ENCODE measurements at places on chromosomes 6 and 20. TPM values are rescaled to one million over a fixed set of nuclear protein-coding genes. Genes with fewer than 3 reads are reported as not detected.

DNA sequence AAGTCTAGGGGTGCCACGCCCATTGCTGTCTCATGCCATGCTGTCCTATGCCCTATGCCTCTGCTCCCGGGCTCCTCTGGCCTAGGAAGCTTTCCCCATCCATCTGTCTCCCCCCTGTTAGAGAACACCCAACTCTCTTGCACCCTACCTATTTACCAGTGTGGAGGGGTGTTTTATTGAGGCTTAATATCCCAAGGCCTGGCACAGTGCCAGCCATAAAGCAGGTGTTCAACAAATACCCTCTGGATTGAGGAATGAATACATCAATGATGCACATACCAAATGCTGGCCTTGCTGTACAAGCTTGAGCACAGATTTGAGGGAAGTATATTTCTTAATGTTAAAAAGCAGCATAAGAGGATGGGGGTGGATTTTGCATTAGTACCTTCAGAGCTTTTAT is 38.3 kb downstream of the METTL24 start:
- no peak for DNase-seq

GRCh38 chr6:1622851-1623768 is 13.4 kb downstream of the FOXC1 start:
- peak; percentile 34 for DNase-seq

GRCh38 chr6:142975365-142975764 is 30.4 kb upstream of the HIVEP2 start:
- DNase-seq: no peak

- no peak for DNase-seq
Observed at GRCh38 chr20:59149678-59150504, 13.7 kb upstream of the ZNF831 start.

DNA sequence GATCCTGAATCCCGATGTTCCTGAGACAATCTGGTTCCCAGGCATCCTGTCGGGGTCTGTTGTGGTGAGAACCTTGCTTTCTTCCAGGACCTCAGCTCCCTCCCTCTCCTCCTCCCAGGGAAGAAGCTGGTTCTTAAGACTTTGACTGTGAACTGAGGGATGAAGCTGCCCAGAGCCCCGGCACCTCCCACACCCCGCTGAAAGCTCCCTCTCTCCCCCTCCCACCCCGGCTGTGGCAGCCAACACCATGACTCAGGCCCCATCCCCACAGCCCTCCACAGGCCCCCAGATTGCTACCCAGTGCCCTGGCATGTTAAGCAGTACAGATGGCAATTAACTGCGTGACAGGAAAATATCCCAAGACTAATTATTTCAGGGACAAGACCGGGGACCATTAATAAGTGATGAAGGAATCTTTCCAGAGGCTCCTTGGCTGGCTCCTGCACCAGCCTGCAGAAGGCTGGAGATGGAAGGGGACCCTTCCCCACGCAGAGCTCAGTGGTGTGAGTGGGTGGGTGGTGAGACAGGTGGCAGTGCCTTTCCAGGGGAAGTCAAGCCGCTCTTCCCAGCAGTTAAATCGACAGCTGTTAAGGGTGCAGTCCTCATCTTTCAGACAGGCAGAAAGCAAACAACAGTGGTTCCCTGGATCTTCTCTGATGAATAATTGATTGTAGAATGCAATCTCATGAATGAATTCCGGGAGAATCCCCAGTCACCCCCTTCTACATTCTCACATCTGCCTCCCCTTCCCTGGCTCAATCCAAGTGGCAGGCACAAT is 237.9 kb downstream of the LRFN2 start:
- no peak for DNase-seq

GRCh38 chr20:45299786-45300185 is 6.9 kb upstream of the RBPJL start:
- no peak for DNase-seq

DNA sequence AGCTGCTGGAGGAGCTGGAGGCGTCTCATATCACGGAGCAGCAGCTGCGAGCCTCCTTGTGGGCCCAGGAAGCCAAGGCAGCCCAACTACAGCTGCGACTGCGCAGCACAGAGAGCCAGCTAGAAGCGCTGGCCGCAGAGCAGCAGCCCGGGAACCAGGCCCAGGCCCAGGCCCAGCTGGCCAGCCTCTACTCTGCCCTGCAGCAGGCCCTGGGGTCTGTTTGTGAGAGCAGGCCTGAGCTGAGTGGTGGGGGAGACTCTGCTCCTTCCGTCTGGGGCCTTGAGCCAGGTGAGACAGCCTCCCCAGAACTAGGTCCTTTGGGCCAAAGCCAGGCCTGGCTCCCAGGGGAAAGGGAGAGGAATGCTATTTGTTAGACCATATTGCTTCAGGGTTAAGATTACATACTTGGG is 31.7 kb downstream of the C20orf173 start:
- DNase-seq: peak; percentile 93

DNA sequence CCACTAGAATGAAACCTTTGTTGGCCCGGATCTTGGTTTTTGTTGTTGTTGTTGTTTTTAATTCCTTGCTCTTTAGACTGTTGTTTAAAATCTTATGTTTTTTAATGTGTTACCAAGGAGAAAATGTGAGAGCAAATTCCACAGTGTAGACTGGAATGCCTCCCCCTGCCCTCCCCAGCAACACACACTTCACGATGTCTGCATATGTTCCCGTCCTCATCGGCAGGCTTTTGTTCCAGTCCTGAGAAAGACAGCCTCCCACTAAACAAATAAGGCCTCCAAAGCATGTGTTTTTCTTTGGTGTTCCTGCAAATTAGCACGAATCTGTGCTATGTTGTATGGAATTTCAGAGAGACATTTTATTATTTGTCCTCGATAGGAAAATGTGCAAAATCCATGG is 263.3 kb upstream of the QKI start:
- no peak for DNase-seq

GRCh38 chr6:52330470-52330869 is 31.5 kb upstream of the PAQR8 start:
- no peak for DNase-seq

DNA sequence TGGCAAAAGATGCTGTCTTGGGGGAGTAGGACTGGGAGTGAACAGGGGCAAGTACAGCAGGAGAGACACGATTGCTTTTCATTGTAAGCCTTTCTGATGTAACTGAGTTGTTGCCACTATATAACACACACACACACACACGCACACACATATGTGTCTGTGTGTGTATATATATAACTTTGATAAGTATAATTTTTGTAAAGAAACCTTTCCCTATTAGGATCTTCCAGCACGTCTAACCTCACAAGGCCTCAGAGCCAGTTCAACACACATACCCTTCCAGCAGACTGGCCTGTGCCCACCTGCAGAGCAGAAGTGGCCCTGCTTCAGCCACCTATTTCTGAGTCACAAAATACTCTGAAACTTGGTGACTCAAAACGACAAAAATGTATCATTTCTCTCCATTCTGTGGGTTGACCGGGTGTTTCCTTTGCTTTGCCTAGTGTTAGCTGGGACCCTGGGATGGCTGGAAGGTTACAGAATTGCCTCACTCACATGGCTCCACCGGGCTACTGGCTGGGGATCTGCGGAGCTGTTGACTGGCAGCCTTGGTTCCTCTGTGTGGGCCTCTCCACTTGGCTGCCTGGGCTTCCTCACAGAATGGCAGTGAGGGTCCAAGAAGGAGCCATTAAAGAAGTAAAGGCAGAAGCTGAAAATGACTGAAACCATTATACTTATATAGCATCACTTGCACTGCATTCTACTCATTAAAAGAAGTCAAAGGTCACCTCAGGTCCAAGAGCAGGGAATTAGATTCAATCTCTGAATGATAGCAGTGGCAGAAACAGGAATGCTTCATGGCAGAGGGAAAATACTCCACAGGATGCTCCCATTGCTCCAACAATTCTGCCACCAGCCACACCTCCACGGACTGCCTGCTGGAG is 126.4 kb downstream of the BANF2 start:
- no peak for DNase-seq

DNA sequence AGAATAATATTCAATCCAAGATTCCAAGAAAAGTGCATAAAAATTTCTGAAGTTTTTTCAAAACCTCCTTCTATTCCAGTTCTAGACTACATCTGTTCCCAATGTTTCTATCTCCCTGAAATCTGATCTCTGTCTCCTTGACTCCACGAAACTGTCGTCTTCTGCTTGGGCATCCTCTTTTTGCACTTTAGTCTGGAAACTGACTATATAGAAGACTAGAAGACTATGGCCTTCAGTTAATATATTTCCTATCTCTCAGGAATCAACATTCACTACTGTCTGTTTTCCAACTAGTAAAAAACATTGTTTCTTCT is 745.4 kb upstream of the ADGRB3 start:
- no peak for DNase-seq

- no peak for DNase-seq
Observed at GRCh38 chr6:110629153-110629552, 152.7 kb upstream of the SLC22A16 start.

DNA sequence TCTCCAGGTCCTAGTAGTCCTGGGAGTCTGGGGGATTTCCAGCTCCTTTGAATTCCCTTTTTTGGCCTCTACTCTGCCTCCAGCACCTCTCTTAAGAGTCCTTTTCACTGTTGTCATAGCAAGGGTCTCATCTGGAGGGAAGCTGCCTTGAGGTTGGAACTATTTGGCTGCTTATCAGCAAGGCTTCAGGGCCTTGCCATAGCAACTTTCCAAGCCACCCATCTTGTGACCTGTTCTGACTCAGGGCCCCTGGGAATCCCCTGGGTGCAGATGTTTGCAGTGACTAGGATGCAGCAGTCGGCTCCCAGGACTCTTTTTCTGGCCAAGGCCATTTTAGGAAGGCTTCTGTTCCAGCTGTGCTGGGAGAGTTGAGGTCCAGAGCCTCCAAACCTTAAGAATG is 12.4 kb downstream of the PKIG start:
- peak; percentile 66 for DNase-seq

DNA sequence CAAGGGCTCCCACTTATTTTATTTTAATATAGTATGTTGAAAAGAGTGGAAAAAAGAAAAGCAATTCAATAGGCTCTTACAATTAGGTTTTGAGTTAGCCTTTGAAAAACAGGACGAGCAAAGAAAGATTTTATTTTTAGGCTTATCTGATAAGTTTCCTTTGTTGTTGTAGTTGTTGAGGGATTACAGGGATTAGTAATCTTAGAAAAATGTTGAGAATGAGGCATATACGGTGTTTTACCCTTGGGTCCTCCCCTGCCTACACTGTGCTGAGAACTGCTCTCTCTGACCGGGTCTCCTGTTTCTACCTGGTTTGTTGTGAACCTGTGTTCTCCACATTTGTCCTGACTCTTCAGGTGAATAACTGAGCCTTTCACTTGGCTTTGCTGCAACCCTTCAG is 16.7 kb downstream of the TRAPPC3L start:
- no peak for DNase-seq

DNA sequence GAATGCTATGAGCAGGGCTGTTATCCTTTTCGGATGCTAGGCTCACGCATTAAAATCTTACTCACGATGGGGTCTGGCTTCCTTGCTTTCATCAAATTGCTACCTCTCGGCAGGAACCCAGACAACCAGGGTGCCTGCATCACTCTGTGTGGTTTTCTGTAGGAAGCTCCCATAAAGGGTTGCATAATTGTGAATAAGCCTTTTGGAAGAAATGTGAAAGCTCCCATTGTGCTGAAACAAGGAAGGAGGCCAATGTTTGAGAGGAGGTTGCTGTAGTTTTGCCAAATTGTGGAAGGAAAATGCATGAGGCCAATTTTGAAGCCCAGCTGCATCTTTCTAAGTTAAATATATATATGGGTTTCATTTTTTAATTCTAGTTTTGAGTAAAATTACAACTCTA is 615.5 kb downstream of the C6orf118 start:
- DNase-seq: no peak

GRCh38 chr20:38395165-38395564 is 40.0 kb downstream of the SNHG17 start:
- no peak for DNase-seq

DNA sequence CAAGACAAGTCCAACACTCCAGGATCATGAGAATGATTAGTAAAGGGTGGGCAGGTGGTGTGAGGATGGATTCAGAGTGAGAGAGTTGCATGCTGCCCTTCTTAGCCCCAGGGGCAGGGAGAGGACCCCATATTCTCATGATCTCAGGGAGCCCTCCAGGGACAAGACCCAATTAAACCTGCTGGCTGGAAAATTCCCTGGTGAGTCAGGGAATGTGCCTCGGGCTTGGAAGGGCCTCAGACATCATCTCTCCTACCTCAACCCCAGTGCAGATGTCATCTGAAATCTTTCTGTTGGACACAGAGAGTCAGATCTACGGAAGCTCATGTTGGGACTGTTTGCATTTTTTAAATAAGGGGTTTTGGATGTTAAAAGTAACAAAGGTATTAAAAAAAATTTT is 9.2 kb upstream of the SIRPD start:
- no peak for DNase-seq

- DNase-seq: no peak
Observed at GRCh38 chr20:63091901-63092659, 85.3 kb upstream of the BHLHE23 start.

- DNase-seq: no peak
Observed at GRCh38 chr6:149380523-149380922, 19.5 kb upstream of the SUMO4 start.

GRCh38 chr6:137550535-137550934 is 56.3 kb upstream of the OLIG3 start:
- no peak for DNase-seq

- peak; percentile 42 for DNase-seq
Observed at GRCh38 chr6:4402477-4402976, 267.2 kb upstream of the ECI2 start.

DNA sequence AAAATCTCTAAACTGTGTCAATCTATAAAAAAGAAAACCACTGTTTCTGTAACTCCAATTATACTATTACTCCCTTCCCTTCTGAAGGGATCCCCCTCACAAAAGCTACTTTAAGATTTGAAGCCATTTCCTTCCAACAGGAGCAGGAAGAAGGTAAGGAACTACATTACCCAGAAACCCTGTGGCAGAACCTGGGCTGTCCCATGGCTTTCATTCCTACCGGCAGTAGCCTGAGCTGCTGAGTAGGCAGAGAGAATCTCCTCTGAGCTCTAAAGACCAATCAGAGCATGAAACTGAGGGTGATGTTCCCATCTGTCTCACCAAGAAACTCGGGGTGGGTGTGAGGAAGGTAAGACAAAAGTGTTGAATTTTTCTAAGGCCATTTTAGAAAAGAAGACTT is 108.0 kb upstream of the LRFN2 start:
- DNase-seq: no peak

- DNase-seq: no peak
Observed at GRCh38 chr6:143750877-143751276, 73.1 kb downstream of the PHACTR2 start.

Gene ADNP
- 34.2 TPM for total RNA-seq

Gene SYCP2
- total RNA-seq: 0.88 TPM

Gene CRISP3
- total RNA-seq: not detected

Gene SLC4A11
- total RNA-seq: 0.69 TPM

Gene IL20RA
- 0.07 TPM for total RNA-seq

Gene ELOVL4
- 0.24 TPM for total RNA-seq

Gene RFX6
- not detected for total RNA-seq

Gene UBR2
- total RNA-seq: 40.2 TPM

Gene DZANK1
- 0.40 TPM for total RNA-seq

Gene MMUT
- total RNA-seq: 24.5 TPM

Gene ACAT2
- 3.0 TPM for total RNA-seq

Gene BLOC1S5
- 7.3 TPM for total RNA-seq

All from psoas muscle (tissue), 8 donors.